ENCODE measurements at places on chromosomes 2 and 18.

GRCh38 chr2:58063641-58064040 is 17.0 kb downstream of the VRK2 start:
- DNase-seq, result no peak

DNA sequence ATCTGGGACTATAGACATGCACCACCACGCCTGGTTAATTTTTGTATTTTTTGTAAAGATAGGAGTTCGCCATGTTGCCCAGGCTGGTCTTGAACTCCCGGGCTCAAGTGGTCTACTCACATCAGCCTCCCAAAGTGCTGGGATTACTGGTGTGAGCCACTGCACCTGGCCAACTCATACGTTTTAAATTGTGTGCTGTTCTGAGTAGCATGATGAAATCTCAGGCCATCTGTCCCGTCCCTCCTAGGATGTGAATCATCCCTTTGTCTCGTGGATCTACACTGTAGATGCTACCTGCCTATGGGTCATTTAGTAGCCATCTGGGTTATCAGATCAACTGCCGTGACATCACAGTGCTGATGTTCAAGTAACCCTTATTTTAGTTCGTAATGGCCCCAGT is 38.5 kb upstream of the RMP24 start:
- no peak for DNase-seq

GRCh38 chr2:76812156-76812555 is 710.0 kb downstream of the LRRTM4 start:
- no peak for DNase-seq

DNA sequence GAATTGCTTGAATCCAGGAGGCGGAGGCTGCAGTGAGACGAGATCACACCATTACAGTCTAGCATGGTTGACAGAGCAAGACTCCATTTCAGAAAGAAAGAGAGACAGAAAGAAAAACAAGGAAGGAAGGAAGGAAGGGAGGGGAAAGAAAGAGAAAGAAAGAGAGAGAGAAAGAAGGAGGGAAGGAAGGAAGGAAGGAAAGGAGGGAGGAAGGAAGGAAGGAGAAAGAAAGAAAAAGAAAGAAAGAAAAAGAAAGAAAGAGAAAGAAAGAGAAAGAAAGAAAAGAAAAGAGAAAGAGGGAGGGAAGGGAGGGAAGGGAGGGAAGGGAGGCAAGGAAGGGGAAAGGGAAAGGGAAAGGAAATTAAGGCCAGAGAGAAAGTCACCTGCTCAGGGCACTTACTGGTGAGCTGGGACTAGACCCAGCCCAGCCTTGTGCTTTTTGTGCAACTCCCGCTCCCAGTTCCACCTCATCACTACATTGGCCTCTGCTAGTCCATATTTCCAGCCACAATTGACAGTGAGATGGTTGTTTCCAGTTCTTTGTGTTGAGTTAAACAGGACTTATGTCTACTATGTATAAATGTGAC is 35.7 kb downstream of the MOGAT1 start:
- DNase-seq, result no peak

DNA sequence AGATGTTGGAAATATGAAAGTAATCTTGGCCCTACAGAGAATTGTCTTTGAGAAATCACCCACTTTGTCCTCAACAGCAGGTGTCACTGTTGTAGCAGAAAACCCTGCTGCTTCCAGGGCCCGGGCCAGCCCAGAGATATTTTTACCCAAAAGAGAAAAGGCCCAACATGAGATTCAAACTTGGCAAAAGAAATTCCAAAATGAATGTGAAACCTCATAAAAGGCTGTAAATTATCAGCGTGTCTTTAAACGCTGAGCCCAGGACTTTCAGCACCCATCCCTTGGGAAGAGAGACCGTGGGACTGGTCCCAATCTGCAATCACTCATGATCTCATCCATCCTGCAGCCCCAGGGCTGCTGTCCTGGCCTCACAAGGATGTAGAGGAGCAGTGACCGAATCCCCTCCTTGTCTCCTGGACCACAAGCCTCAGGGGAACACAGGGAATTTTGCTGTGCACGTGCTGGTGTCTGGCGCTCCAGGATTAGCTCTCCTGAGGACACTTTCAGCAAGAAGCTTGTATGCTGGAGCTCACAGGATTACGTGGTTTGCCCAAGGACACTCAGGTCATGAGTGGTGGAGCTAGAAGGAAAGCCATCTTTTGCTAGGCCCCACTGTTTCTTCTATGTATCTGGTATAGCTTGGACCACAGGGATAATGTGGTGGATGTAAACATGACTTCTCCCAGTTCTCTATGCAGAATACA is 202.1 kb downstream of the RNF144A start:
- no peak for DNase-seq

DNA sequence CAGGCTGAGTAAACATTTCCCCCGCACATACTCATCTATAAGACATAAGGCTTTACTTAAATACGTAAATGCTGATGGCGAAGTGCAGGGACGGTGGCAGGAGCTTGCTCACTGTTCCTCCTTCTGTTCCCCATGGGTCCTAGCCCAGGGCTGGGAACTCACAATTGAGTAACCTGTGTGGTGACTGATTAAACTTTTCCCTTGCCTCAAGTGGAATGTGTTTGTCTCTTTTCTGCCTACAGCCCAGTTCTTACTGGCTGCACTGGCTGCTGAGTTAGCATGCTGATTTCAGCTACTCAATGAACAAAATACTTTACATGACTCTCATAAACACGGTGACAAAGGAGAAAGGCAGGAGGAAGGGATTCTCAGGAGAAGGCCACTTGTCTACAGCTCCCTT is 87.3 kb downstream of the MARCO start:
- no peak for DNase-seq

DNA sequence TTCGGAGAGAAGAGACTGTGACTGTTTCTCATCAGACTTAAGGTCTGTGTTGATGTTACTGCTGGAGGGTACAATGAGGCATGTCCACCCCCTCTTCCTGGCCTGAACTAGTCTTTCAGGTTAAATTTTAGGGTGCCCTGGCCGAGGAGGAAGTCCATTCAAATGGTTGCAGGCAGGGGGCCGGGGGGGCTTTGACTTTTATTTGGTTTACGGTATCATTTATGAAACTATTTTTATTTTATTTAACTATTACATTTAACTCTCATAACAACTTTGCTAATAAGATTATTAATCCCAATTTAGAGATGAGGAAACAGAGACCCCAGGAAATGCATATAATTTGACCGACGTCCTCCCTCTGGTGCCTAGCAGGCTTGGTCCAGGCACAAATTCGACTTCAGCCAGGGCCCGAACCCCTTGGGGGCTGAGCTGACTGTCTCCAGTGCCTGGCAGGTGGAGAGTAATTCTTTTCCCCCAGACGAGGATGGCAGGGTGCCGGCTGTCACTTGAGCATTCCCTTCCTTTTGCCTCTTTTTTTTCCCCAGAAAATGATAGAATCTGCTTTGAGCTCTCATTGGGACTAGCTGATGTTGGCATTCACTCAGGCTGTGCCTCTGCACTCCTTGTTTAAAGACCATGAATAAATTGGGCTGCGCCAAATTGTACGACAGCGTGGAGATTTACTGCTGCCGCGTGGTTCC is 255.3 kb upstream of the SALL3 start:
- DNase-seq, result no peak

- no peak for DNase-seq
Observed at GRCh38 chr18:11962597-11962996, 18.7 kb upstream of the IMPA2 start.

DNA sequence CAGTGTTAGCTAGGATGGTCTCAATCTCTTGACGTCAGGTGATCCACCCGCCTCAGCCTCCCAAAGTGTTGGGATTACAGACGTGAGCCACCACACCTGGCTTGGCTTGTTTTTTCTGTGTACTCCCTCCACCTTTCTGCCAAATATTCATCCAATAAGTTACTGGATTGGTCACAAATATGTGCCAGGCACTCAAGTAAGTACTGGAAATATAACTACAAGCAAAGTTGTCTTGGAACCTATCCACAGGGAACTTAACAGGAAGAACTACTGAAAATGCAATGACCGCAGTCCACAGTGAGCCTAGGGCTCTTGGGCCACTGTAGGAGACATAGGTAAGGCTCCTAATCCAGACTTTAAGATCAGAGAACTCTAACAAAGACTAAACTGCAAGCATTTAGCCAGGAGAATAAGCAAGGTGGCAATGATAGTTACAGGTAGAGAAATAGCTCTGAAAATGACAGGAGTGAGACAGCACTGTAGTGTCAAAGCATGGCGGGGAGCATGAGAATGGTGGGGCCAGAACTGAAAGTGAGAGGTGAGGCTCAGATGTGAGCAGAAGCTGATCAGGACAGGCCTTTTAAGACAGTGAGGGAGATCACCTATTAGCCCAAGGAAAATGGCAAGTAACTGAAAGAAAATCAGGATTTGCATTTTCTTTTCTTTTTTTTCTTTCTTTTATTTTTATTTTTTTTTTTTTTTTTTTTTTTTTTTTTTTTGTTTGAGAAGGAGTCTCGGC is 252.1 kb downstream of the RBM43 start:
- DNase-seq, result no peak

DNA sequence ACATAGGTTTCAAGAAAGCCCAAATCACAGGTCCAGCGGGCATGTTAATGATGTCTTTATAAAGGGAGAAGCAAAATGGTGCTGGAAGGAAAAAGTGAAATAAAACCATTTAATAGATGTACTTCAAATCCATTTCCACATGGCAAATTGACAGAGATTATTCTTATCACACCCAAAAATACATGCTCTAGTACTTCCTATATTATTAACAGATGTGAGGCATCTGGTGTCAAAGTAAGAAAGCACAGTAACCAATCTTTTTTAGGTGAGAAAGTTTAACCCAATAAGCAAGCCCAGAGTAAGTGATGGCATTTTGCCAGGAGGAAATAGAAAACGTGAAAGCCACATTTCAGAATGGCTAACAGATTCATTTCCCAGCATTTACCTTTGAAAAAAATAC is 128.0 kb downstream of the ABCA12 start:
- no peak for DNase-seq

- DNase-seq, result no peak
Observed at GRCh38 chr2:236960531-236960930, 125.2 kb upstream of the COPS8 start.

DNA sequence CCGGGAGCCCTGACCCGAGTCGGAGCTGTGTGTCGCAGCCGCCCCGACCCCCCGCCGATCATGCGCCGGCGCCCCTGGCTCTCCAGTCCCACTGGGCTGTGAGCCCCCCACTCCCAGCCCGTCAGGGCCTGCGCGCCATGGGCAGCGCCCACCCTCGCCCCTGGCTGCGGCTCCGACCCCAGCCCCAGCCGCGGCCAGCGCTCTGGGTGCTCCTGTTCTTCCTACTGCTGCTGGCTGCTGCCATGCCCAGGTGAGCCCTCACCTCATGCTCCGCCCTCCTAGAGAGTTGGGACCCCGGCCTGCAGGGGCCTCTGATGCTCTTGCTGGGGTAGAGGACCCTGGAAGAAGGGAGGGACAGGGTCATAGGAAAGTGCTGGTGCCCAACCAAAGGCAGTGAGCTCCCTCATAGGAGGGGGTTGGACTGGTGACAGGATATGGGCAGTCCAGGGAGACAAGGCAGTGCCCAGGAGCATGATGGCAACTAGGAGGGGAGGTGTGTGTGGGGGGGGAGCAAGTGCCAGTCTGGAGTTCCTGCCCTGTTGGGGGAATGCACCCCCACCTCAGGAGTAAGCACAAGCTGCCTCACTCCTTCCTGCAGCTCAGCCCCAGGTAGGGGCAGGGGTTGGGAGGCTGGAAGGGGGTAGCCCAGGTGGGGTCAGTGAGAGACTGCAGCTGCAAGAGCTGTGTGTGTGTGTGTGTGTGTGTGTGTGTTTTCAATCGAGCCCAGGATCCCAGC is 375 bp downstream of the WNT10A start:
- no peak for DNase-seq

- DNase-seq, result no peak
Observed at GRCh38 chr2:9002637-9003365, 683 bp downstream of the MBOAT2 start.

DNA sequence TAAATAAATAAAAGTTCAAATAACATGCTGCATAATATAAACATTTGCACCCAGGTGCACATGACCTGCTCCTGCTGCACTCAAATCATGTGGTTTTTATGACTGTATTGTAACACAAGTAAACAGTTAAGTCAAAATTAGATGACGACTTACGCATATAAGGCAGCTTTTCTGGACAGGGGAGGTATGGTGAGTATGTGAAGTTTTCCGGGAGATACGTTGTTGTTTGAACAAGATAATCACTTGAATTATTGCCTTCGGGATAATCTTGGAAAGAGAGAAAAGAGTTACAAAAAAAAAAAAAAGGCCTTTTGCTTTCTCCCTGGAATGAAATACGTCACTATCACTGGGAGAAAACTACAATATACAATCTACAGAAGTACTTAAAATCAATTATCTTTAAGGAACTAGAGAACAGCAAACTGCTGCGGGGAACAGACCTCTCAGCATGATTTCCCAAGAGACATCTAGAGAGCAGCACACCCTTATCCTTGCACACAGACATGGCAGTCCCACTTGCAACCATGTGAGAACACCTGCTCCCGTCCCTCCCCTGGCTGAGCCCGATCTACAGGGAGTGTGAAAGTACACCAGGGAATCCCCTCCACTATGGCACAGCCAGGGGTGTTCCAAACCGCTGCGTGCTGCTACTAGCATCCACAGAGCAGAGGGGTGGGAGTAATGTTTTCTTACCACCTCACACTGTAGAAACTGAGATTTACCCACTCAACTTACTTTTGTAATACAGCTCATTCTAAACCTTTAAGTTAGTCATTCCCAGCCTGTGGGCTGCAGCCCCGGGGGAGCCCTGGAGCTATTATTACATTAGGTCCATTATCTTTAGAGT is 26.3 kb downstream of the B4GALT6 start:
- no peak for DNase-seq

- DNase-seq, result no peak
Observed at GRCh38 chr2:162073888-162074631, at the start of gene DPP4. Gene DPP4, minus strand, starts transcription at chr2:162074215. Its CDS starts 234 bp downstream, at chr2:162073981.

GRCh38 chr2:42648796-42649195 is 80.4 kb downstream of the MTA3 start:
- no peak for DNase-seq

GRCh38 chr2:158403237-158403636 is 53.3 kb downstream of the CCDC148 start:
- DNase-seq, result no peak

- no peak for DNase-seq
Observed at GRCh38 chr2:111716905-111717775, 166.9 kb downstream of the ANAPC1 start.

- DNase-seq, result no peak
Observed at GRCh38 chr2:231877533-231878456, 48.4 kb downstream of the NPPC start.

- DNase-seq, result no peak
Observed at GRCh38 chr18:73136134-73136533, 268.3 kb upstream of the NETO1 start.

- DNase-seq, result no peak
Observed at GRCh38 chr2:229087267-229087666, 183.8 kb downstream of the PID1 start.

All from stimulated activated CD8-positive, alpha-beta memory T cell treated with anti-CD3 and anti-CD28 coated beads, Interleukin-15, amount 100 ng/mL, for 4 hours (primary cell).